Osteocyte (in vitro differentiated cells): ENCODE measurements at places on chromosomes 16 and 17. TPM values are rescaled to one million over a fixed set of nuclear protein-coding genes. Genes with fewer than 3 reads are reported as not detected.

DNA sequence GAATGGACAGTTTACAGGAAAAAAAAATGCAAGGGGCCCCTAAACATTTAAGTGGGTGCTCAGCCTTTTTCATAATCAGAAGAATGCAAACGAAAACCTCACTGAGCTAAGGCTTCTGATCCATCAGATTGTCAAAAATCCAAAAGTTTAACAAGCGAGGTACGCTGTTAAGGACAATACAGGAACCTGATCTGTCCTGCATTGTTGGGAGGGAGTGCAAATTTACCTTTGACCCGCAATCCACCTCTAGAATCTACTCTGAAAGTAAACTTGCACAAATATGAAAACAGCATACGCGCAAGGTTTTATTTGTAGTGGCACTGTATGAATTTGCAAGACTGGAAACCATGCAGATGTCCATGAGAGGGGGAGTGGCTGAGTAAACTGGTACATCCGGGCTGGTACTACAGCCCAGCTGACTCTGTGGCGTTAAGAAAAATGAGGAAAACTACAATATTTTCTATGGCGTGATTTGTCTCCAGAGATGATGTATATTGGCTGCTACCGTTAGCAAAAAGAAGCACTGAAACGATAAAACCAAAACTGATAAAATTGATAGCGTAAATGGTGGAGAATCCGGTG lies 28.8 kb upstream of the ST6GALNAC1 start:
- DNase-seq: no peak

OTOA gene
- 0.08 TPM in 1 of 2 replicates, not detected in the other for total RNA-seq

- no peak for DNase-seq
These were observed 2.9 kb upstream of the AOC3 start for GRCh38 chr17:42848093-42848492.

- no peak for DNase-seq
These were observed 84.6 kb upstream of the GRIN2A start for GRCh38 chr16:10266809-10267208.

TRIM65 gene
- 26.3 and 26.9 TPM in 2 replicates for total RNA-seq

SLC12A3 gene
- total RNA-seq: not detected in 2 replicates

DNA sequence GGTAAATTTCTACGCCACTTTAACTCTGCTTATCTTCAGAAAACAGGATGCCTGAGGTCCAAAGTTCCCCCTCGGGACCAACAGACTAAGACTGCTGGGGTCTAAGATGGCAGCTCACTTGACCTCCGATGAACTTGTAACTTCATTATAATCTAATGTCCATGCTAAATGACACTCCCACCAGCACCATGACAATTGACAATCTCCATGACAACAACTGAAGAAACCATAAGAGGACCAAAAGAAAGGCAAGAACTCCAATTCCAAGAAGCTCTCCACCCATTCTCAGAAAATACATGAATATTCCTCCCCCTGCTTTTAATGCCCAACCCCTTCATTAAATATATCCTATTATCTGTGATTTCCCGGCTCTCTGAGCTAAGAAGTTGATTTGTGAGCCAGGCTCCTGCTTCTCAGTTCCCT lies 7.5 kb downstream of the CCL4 start:
- DNase-seq: no peak

NPIPB9 gene
- total RNA-seq: 2.6 and 4.2 TPM in 2 replicates

GRCh38 chr17:82416771-82417170 lies 1.4 kb upstream of the HEXD start:
- DNase-seq: no peak

DNA sequence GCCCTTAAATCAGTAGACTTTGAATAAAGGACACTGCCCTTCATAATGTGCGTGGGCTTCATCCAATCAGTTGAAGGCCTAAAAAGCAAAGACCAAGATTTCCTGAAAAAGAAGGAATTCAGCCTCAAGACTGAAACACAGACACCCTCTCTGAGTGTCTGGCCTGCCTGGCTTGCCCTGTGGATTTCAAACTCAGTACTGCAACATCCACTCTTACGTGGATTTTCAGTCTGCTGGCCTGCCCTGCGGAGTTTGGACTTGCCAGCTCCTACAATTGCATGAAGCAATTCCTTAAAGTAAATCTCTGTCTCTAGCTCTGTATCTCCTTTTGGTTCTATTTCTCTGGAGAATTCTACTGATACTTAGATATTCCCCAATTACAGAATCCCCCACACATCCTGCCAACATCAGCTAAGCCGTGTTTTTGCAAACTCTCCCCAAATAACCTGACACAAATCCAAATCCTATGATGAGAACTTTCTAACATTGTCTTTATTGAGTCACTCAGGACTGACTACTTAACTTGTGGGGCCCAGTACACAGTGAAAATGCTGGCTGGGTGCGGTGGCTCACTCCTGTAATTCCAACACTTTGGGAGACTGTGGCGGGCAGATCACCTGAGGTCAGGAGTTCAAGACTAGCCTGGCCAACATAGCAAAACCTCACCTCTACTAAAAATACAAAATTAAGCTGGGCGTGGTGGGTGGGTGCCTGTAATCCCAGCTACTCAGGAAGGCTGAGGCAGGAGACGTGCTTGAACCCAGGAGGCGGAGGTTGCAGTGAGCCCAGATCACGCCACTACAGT lies 7.2 kb upstream of the TNFRSF17 start:
- DNase-seq: no peak

GRCh38 chr17:82287013-82287867 lies 13.7 kb upstream of the CSNK1D start:
- no peak for DNase-seq

HMOX2 gene
- total RNA-seq: 47.2 and 47.3 TPM in 2 replicates

CLDN6 gene
- total RNA-seq: 0.32 TPM in 1 of 2 replicates, not detected in the other

GRCh38 chr17:2794111-2794803 lies 2.0 kb upstream of the RAP1GAP2 start:
- no peak for DNase-seq

DNA sequence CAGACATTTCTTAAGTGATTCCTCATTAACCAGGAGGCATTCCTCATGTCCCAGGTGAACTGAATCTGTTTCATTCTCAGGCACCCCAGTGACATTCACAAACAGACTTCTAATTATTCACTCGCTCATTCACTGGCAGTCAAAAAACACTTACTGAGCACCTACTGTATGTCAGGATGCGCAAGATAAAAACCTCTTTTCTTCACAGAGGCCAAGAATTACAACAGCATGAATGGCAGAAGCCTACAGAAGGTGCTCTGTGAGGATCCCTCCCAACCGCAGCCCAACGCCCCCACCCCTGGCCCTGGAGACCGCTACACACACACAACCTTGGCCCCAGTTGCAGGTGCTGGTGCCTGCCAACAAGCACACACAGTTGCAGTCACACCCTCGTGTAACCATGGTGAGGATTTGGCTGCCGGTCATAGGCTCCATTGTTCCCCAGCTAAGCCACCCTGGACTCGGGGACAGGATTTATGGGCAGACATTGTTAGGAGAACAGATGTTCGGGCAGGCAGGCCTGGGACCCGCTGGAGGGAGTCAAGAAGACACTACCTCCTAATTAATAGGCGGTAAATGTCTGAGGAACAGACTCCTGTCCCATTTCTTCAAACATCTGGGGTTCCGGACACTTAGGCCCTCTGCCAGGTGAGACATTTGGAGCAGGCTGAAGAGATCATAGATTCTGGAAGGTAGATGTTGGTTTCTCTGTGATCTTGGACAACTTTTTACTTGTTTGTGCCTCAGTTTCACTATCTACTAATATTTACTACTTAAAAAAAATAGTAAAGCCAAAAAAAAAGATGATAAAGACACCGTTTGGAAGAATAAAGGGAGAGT lies 43.2 kb downstream of the CUEDC1 start:
- no peak for DNase-seq

DNA sequence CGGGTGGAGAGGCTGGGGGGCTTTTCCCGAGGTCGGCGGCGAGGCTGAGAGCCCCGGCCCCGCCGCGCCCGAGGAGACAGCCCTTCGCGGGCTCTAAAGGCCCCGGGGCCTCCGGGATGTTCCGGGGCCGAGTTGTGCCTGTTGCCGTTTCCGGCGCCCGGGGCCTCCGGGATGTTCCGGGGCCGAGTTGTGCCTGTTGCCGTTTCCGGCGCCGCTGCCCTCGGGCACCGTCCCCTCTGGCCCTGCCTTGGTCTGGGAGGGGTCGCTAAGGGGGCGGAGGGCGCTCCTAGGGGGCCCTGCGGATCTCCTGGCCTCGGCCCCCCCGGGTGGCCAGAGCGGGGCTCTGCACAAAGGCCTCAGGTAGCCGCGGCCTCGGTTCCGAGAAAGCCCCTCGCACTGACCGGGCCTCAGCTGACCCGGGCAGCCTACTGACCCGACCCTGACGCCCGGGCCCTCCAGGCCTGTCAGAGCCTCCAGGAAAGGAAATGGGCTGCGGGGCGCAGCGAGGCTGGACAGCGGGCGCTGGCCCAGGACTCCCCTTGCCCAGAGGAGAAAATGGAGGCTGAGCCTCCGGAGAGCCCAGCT lies 24.2 kb downstream of the ACTG1 start:
- DNase-seq: no peak
